ENCODE measurements at places on chromosomes 2 and 18.

DNA sequence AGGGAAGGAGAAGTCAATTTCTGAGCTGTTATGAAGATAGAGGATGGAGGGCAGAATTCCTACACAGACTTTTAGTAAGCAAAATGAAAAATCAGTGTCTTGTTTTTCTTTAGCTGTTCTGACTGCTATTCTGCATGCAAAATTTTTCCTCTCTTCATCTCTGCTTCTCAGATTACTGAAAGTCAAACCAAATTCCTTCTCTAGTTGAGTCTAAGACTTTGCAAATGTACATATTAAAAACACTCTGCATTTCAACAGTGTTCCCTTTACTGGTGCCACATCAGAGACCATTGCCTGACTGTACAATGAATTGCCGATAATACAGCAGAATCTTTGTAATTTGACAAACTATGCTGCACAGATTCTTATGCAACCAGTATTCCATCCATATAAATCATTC, 198.8 kb downstream of the EXOC6B start:
- DNase-seq = no peak

DNA sequence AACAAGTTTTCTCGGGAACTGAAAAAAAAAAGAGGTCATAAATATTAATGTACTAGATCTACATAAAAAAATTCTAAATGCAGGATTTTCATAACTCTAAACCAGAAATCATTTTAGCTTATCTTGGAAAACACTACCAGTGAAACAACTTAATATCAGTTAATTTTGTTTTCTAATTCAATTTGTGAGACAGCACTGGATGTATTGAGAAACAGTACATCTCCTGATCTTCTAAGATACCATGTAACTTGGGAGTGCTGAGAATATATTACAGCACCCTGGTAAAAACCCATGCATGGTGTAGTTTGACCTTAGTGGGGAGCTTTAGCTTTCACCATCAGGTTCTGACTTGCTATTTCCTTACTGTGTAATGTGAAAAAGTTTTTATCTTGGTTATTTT, 129.6 kb downstream of the NRXN1 start:
- DNase-seq = no peak

DNA sequence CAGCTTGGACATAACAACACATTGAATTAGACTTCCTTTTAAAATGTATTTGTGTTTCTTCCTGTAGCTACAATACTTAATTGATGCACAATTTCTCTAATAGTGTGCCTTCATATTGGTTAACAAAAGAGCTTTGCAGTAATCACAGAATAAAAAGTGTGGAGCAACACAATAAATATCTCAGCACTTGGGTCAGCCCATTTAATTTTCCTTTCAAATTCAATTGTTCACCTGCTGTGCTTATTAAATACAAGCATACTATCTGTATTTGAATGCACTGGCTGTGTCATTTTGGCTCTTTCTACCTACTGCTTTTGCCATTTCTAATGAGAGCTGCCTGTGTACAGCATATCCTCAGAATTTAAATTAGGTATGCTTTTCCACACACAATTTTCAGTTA, 1641.3 kb upstream of the SLC39A10 start:
- DNase-seq = no peak

GRCh38 chr18:46622451-46622850, 34.6 kb downstream of the LOXHD1 start:
- DNase-seq = no peak

DNA sequence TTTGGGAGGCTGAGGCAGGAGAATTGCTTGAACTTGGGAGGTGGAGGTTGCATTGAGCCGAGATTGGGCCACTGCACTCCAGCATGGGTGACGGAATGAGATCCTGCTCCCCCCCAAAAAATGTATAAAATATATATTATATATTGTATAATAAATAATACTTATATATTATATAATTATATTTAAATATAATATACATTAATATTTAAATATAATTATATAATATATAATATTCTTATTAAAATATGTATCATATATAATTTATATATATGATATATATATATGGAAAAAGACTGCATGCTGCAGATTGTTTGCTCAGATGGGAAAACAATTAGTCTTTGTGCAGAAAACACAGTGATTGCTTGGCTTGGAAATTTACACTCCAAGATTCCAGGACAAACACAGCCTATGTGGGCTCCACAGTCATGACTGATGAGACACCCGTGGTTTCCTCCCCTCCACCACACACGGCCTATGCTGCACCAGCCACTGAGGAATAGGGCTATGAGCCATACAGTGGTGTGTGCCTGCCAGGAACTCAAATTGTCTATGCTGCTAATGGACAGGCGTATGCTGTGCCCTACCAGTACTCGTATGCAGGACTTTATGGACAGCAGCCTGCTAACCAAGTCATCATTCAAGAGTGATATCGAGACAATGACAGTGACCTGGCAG, 30.0 kb downstream of the PMAIP1 start:
- no peak for DNase-seq

- DNase-seq = no peak
These were observed 1.4 kb downstream of the SOX11 start for GRCh38 chr2:5693287-5694201.

DNA sequence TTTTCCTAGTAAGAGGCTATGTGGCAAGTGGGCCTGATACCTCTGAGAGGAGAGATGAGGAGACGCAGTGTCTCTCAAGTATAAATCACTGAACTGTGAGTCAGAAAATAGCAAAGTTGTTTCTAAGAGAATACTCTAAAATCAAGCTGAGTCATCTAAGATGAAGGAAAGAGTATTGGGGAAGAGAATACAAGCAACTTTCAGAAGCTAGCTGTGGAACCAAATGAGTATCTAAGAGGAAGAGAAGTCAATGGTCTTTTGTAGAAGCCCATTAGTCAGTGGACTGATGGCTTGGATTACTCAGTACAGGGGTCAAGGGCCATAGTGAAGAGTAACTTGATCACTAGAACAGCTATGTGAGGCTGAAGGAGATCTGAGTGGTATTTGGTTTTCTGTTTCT, 2.7 kb upstream of the DCC start:
- DNase-seq = no peak

DNA sequence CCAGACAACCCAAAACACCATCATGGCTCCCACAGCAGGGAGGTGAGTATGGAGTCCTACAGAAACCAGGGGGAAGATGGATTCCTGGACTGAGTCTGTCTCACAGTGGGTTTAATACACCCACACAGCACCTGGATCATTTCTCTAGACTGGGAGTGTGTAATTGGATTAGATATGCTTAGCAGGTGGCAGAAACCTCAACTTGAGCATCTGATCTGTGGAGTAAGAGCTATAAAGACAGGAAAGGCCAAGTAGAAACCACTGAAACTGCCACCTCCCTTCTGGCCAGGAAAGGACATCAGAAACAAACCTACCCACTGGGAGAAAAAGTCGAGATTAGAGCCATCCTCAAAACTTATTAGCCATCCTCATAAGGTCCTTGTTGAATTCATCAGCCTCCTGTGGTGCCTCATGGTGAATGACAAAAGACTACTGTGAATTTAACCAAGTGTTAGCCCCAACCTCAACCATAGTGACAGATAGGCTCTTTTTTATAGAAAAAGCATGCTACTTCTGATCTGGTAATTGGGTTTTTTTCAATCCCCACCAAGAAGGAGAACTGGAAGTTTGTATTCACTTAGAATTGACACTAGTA, 28.1 kb upstream of the CHST9 start:
- no peak for DNase-seq

DNA sequence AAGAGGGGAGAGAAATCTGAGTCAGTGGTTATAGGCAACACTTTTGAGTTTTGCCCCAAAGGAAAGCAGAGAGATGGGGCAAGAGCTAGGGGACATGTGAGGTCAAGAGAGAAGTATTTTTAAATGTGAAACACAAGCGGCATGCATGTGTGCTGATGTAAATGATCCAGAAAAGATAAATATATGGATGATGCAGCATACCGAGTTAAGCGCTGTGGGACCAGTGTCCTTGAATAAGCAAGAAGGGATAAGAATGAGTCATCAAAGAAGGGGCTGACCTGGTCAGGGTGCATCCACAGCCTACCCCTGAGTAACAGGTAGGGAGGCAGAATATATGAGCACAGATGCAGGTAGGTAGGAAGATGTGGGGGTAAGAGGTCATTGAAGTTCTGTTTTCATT, 180.9 kb downstream of the TRABD2A start:
- no peak for DNase-seq

DNA sequence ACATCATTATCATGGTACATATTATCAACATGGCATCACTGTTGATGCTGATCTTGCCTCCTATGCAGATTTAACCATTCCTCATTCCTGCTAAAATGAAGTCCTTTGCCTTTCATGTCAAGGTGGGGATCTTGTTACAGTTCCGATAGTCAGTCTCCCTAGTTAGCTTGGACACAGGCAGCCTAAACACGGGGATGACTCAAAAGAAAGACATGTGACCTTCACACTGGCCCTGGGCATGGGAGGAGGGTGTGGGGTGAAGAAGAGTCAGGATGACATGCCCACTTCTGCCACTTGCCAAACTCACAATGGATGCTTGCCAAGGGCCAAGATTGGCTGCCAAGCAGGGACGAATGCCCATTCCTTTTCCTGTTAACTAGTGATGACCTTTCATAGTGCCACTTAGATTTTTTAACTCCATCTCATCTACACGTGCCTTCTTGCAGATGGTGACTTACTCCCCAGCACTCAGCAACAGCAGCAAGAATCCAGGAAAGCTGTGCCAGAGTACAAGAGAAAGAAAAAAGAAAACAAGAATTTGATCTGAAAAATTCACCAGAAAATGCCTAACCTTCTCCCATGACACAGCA, 13.9 kb upstream of the SLC1A4 start:
- DNase-seq = no peak

DNA sequence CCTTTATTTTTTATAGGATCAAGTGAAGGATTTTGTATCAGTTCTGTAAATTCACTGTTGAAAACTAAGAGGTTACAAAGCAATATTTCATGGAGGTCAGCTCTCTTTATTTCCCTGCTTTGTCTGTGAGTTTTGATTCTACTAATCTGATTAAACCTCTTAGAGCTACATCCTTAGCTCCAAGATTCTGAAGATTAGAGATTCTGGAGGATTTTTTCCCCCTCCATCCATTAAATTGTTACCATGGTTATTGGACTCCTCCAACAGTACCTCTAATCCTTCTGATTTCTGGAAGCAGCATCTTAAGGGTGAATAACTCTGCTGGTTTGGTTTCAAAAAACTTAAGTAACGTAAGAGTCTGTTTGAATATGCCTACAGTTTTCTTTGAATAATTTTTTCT, 110.0 kb downstream of the TANC1 start:
- DNase-seq = no peak

GRCh38 chr2:19435815-19436214, 77.4 kb upstream of the OSR1 start:
- DNase-seq = no peak

DNA sequence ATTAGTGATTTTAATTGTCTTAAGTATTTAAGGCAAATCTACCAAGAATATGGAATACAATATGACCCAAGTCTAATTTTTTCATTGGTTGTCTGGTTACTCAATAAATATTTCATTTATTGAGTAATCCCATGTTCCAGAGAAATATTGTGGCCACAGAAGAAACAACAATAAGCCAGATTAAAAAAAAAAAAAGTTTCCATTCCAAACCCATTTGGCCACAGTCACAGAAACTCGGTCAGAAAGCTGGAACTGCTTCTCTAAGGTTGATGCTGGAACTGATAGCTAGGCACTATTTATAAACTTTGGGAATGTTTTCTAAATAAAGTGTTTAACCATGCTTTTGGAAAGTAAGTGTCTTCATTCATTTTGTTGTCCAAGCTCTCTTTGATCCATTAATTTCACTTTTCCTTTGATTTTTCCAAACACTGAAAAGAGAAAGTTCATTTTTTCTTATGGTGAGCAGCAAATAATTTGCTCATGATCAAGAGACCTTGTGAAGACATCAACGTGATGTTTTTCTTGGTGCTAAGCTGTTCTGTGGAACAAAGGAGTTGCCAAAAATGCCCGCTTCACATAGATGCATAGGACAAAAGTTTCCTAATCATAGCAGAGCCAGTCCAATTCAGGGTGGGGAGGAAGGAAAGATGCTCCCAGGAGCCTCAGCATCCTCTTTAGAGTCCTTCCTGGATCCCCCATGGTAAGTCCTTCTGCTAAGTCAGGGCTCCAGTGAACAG, 72.1 kb upstream of the CCBE1 start:
- no peak for DNase-seq

- no peak for DNase-seq
These were observed 70.0 kb downstream of the NAB1 start for GRCh38 chr2:190718652-190719526.

GRCh38 chr2:55268288-55268906, 634 bp downstream of the MTIF2 start:
- no peak for DNase-seq

- no peak for DNase-seq
These were observed 169.0 kb downstream of the PRPF40A start for GRCh38 chr2:152548111-152548875.

- no peak for DNase-seq
These were observed 66.6 kb downstream of the EFEMP1 start for GRCh38 chr2:55856936-55857335.

DNA sequence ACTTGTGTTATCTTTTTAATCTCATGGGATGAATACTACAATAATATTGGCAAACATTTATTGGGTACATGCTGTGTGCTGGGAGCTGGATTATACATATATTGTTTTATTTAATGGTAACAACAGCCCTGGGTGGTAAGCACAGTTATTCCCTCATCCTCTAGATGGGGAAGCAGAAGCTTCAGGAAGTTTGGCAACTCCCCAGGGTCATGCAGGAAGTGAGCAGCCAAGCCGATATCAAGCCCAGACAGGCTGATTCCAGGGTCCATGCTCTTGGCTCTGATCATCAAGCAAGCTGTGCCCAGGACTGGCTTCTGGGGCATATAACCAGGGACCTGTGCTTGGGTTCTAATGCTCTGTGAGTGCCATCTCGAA, 155.8 kb downstream of the ZNF516 start:
- no peak for DNase-seq

GRCh38 chr2:64522843-64523428, 1.2 kb upstream of the AFTPH start:
- DNase-seq = peak; percentile 54

GRCh38 chr18:37657493-37657892, 91.9 kb upstream of the CELF4 start:
- no peak for DNase-seq

- peak; percentile 66 for DNase-seq
These were observed 106.3 kb upstream of the CD302 start for GRCh38 chr2:159904127-159904958.

GRCh38 chr2:189298481-189298880, 118.9 kb upstream of the COL5A2 start:
- no peak for DNase-seq

Measured in central memory CD8-positive, alpha-beta T cell (primary cell).